H54 (cell line): ENCODE measurements at places on chromosomes 7 and 10.
A peak's percentile ranks its signal among the peaks of the same experiment; 100 is the strongest.

DNA sequence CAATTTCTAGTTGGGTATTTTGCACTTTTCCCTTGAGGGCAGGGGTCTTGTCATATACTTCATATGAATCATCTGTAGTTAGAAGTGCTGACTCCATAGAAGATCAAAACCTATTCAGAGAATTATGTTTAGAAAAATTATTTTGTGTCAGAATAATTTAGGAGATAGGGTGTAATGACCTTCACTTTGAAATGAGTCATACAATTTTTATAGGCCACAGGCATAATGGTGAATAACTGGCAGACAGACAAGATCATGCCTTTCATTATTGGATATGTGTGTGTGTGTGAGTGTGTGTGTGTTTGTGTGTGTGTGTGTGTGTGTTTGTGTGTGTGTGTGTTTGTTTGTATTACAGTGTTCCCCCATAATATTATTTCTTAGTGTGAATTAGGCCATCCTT, 523.0 kb downstream of the ANKRD7 start:
- no peak for DNase-seq

- DNase-seq = no peak
Observed at GRCh38 chr10:70950037-70950436, 61.7 kb upstream of the PCBD1 start.

GRCh38 chr7:47026780-47027361, 555.0 kb downstream of the TNS3 start:
- no peak for DNase-seq

DNA sequence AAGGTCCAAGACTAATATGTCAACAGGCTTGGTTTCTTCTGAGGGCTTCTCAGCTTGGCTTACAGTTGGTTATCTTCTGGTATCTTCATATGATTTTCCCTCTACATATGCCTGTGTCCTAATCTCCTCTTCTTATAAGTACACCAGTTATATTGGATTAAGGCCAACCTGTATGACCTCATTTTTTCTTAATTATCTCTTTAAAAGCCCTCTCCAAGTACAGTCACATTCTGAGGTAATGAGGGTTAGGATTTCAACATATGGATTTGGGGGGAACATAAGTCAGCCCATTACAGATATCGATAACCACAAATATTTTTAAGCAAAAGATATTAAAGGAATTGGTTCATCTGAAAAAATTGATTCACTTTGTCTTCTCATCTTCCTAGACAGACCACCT, 49.2 kb downstream of the IQUB start:
- DNase-seq = no peak

DNA sequence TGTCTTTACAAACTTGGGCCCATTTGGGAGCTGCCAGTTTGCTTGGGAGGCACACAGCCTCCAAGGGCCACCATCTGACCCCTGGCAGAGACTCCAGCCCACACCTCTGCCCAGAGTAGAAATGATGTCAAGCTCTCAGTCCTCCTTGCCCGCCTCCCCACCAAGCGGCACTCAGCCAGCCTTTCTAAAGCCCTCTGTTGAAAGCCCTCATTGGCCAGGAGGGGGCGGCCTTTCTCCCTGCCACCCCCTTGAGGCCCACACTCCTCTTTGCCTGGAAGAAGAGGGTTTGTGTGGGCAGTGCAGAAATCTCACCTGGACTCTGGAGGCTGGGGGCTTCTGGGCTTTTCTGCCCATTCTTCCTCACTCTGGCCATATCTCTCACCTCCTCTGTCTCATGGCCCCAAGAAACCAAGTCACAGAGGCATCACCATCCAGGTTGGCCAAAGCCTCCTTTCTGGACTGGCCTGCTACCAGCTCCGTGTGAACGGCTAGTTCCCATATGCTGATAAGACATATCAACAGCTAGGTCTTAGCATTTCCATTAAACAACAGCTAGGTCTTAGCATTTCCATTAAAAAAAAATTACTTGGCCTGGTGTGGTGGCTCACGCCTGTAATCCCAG, 36.1 kb downstream of the UBTD1 start:
- no peak for DNase-seq

DNA sequence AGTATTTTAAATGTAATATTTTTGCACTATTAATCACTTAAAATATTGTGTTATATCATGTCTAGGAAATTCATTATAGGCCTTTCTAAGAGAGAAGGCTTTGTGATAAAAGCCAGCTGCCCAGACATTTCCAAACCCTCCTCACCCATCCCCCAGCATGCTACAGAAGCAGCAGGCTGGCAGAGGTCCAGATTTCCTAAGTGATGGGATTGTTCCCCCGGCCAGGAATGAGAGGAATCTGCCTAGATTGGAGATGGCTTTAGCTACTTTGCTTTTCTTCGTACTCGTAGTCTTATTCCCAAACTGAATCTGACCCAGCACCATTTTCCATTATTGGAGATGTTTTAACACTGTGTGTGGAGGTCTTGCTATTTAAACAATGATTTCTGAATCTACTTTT, 29.4 kb downstream of the CDK14 start:
- no peak for DNase-seq

GRCh38 chr7:94115316-94115715, 111.2 kb upstream of the BET1 start:
- DNase-seq = no peak

DNA sequence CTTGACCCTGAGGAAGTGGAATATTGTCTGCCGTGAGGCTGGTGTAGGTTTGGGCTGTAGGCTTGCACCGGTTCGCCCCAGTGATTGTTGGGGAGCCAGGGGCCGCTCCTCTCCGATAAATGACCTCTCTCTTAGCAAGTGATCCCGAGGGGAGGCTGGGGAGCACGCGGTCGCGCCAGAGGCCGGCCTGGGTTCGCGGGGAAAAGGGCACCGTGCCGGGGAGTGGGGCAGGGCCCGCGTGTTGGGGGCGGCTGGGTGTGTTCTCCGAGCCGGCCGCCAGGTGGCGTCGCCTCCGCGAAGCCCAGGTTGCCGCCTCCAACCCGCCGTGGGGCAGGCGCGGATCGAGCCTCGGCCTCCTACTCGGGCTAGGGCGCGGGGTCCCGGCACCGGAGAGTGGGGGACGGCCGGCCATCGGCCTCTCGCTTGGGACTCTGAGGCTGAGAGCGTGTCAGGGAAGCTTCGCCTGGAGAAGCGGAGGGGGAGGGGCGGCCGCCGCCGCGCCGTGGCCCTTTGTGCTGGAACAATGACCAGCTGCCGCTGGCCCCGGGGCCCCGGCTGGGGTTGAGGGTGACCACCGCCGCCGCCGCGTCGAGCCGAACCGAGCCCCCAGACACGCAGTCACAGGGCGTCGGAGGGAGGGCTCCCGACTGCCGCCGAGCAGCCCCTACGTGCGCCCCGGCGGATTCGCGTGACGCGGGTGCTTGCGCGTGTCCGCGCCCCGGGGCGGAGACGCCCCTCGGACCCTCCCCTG, 442 bp upstream of the LZTS2 start:
- DNase-seq = peak; percentile 79

DNA sequence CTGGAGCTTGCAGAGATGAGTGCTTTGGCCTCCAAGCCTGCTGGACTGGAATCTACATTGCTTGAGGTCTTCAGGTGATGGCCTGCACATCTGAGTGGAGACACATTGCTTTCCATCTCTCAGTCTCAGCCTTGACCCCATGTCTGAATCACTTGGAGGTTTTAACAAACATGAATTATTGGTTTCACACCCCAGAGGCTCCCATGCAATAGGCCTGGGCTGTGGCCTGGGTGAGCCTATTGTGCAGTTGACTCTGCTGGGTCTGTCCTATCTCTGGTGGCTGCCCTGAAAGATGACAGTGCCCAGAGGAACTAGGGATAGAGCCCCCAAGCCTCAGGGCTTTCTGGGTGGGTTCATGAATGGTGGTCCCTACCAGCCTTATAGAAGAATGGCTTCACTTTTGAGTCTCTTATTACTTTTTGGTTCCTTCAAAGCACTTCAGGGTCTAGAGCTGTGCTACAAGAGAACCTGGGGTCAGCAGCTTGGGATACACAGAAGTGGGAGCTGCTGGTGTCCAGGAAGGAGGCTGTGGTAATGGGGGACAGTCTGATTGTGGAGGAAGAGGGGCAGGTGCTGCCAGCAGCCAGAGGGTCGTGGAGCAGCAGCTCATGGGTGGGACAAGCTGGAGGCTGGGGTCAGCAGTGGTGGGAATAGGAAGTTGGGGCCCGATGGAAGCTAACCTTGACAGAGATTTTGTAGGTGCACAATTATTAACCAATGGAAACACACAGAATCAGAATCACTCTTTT, 5.5 kb downstream of the RAMP3 start:
- DNase-seq = no peak

DNA sequence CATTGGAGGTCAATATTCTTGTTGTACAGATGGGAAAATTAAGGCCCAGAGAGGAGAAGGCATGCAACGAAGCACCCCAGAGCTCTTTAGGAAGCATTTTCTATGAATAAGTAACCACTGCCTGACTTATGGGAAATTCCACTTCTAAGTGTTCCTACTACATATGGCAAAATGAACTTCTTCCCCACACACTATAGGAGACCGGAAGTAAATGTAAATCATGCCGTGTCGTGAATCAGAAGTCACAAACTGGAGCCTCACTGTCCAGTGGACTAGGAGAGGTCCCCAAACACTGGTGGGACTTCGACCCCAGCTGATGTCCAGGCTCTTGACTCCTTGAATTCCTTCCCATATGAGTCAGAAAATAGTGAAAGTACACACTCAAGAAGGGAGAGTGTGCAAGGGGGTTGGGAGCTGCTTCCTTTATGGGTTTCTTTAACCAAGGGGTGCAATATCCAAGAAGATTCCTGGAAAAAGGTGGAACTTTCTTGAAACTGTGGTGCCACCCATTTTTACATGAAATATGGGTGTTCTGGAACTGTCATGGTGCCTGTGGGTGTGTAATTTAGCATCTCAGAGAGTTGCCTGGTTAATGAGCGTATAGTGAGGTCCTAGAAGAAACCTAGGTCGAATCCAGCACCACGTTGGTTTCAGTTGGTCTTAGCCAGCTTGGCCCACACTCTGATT, 6.7 kb downstream of the RASSF4 start:
- DNase-seq = no peak
